ENCODE measurements at places on chromosomes 5 and 9.

GRCh38 chr5:175895686-175896102 lies 24.3 kb downstream of the CPLX2 start:
- no peak for DNase-seq

DNA sequence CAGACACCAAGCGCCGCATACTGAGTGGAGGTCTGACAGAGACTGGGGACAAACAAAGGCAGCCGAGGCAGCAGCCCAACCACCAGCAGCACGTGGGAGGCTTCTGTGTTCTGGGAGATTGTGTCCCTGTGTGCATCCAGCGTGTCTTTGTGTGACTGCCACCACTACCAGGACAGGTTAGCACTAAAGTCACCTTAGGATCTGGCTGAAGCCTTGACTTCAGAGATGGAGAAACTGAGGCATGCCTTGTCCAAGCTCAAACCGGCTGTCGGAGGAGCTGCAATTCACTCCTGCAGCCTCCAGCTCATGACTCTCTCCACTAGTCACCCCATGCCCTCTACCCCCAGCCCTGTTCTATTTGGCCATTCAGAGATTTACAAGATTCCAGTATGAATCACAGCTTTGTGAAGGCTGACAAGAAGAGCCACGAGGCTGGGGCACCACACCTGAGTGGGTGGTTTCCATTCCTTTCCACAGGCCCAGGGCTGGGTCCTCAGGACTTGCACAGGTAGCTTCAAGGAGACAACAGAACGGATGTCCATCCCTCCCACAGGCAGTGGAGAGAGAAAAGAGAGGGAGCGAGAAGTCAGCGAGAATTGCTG lies 69.3 kb downstream of the SHB start:
- no peak for DNase-seq

DNA sequence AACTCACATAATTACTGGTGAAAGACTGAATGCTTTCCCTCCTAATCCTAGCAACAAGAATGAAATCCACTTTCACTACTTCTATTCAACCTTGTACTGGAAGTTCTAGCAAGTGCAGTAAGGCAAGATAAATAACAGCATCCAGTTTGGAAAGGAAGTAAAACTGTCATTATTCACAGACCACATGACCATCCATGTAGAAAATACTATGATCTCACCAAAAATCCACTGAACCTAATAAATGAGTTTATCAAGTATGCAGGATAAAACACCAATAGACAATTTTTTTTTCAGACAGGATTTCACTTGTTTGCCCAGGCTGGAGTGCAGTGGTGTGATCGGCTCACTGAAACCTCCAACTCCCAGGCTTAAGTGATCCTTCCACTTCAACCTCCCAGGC lies 117.7 kb downstream of the TMEM167A start:
- DNase-seq, result no peak

- peak; percentile 71 for DNase-seq
Measured at GRCh38 chr5:53430618-53431252, 49.7 kb upstream of the FST start.

- DNase-seq, result peak; percentile 47
Measured at GRCh38 chr9:83965350-83966208, 14.4 kb downstream of the HNRNPK start.

DNA sequence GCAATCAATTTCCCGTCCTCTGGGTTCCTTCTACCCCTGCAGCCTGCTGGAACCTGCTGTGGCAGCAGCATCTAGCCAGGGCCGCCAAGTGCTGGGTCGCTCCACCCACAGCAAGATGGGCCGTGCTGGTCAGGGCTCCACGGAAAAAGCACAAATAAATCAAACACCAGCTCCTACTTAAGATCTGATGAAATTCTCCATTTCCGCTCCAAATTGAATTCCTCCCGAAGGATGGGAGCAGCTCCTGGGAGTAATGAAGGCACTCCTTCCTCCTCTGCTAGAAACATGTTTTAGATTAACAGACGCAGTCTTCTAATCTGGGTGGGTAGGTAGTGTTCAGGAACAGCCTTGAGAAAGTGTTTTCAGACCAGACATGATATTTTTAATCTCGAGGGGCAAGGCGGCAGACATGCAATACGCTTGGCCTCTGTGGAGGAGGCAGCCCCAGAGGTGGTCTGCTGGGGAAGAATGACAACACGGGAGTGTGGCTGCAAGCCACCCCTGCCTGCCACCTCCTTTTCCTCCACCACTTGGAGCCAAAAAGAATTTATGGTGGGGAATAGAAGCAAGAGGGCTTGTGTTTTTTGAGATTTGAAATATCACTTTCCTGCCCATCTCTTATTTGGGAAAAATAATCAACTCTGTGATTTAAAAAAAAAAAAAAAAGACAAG lies 194.1 kb downstream of the AOPEP start:
- DNase-seq, result no peak

- DNase-seq, result no peak
Measured at GRCh38 chr5:78235289-78235688, 59.2 kb downstream of the AP3B1 start.

- peak; percentile 41 for DNase-seq
Measured at GRCh38 chr5:134647750-134648424, 698 bp upstream of the SEC24A start.

DNA sequence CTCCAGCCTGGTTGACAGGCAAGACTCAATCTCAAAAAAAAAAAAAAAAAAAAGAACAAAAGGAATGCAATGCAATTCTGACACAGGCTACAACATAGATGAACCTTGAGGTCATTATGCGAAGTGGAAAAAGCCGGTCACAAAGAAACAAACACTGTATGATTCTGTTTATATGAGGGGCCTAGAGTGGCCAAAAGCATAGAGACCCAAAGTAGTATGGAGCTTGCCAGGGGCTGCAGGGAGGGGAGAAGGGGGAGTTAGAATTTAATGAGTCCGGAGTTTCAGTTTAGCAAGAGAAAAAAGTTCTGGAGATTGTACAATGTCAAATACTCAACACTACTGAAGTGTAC lies 33.2 kb upstream of the ASS1 start:
- DNase-seq, result no peak

GRCh38 chr9:97376902-97377301 lies 35.0 kb upstream of the TDRD7 start:
- no peak for DNase-seq

GRCh38 chr9:123389698-123390097 lies 33.7 kb downstream of the CRB2 start:
- no peak for DNase-seq

GRCh38 chr9:75889977-75890471 lies 449 bp upstream of the PCSK5 start:
- peak; percentile 32 for DNase-seq

GRCh38 chr5:4941957-4942830 lies 197.9 kb upstream of the ADAMTS16 start:
- peak; percentile 19 for DNase-seq

DNA sequence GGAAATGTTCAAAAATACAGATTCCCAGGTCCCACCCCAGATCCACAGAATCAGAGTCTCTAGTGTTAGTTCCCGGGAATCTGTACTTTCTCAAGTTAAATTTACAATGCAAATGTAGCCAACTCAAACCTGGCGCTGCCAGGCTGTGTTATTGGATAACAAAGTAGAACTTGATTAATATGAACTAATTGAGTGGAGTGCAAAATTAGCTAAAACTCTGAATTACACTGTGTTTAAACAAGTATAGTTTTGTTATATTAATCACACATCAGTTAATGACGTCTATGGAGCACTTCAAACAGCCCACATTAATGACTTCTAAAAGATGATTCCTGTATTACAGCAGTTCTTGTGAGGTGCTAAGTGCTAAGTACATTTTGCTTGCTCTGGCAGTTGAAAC lies 32.4 kb upstream of the CYFIP2 start:
- DNase-seq, result no peak

DNA sequence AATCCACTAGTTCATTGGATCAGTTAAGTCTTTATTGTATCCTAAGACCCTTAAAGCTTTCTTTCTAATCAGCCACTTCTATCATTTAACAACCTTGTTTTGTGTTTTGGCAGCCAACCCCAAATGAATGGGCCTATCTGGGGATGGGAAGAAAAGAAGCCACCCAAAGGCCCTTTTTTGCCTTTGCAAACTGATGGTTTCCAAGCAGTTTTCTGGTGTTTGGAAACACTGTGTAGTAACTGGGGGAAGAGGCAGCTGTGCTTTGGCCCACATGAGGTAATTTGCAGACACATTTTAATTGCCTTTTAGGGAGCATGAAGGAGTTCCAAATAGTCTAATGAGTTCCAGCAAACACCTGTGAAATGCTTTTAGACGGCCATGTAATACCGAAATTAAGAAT lies 1751.3 kb upstream of the WWC1 start:
- DNase-seq, result no peak

DNA sequence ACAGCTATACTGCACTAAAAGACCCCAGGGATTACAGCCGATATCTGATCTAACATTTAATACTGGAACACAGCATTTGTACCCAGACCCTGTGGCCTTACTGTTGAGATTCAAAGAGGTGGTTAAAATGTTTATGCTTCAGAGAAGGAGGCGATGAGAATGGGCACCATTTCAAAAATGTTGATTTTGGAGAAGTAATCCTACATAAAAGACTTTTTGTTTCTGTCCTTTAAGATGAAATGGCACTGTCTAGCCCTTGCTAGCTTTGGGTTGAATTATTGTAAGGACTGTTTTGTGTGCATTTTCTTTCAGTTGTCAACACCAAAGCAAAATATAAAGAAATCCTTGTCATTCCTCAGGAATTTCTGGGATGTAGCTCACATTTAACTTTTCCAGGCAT lies 288.5 kb upstream of the ANKH start:
- DNase-seq, result no peak

DNA sequence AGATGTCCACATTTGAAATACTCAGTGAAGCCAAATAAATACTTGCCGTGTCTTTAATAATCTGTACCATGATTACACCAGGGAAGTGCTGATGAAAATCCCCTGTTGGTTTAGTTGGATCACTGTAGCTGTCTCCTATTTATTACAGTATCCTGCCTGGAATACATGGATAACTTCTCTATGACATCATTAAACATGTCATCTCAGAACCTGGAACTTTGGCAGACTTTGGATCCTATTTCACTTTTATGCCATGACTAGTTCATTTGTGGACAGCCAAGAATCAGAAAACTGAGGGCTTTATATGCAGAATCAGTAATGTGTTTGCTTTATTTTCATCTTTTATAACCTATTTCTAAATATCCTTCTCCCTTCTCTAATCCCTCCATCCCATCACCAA lies at the start of gene TXNDC8:
Gene TXNDC8 (minus strand): TSS at position 137 of the 400 bp plus-strand sequence.
- no peak for DNase-seq

GRCh38 chr5:143352691-143353090 lies 50.8 kb downstream of the NR3C1 start:
- DNase-seq, result no peak

- no peak for DNase-seq
Measured at GRCh38 chr5:95069948-95070347, 214.9 kb downstream of the MCTP1 start.

- DNase-seq, result no peak
Measured at GRCh38 chr5:151574444-151574996, 16.6 kb downstream of the FAT2 start.

DNA sequence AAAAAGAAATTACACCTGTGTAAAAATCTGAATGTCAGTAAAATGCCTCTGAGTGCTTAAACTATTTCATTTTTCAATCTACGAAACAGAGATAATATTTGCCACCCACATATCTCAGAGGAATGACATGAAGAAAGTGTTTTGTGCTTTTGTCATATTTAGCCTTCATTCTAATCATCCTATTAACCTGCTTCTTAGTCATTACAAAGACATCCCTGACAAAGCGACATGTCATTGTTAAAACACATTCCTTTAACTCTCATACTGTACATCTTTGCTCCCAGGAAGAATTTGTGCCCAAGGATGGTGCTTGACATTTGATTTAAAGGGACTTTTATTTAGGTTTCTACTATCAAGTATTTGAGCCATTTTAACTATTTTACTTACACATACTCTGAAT lies 275.9 kb downstream of the DMRTA1 start:
- no peak for DNase-seq

DNA sequence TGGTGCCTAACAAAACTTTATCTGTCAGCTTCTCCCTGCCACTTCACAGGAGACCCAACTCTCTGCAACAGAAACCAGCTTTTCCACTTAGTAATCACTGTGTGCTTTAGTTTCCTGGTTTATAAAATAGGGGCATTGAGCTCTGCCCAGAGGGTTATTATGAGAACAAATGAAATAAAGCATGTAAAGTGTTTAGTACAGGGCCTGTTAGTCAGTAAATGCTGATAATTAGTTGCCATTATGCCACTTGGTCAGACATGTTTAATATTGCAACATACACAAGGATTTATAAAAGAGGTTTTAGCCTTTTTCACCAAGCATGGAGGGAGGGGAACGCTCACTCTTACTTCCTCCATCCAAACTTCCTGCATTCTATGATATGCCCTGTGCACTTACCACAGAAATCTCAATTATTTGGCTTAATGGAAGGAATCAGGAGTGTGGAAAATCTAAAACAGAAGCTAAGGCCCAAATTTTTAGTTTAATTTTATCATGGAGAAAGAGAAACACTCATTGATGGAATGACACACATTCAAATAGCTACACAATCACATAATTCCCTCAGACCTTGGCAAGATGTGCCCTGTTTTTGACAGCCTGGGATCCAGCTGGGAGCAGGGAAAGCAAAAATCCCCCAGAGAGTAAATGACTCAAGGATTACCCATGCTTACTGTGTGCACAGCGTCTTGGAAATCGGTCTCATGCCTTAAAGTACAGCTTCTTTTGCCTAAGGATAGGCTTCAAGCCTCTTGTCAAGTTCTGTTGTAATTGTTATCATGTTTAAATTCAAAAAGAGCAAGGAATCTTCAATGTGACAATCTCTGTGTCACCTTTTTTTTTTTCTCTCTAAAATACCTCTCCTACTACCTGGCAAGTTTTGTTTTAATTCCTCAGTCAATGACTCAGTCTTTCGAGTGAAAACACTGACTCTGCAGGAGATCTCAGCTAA lies 34.0 kb downstream of the ZNF474 start:
- no peak for DNase-seq

GRCh38 chr5:89065919-89066318 lies 182.9 kb upstream of the MEF2C start:
- no peak for DNase-seq

GRCh38 chr5:115600766-115601165 lies 1.5 kb downstream of the TICAM2 start:
- DNase-seq, result no peak

- DNase-seq, result peak; percentile 79
Measured at GRCh38 chr5:103808464-103809106, 246.0 kb upstream of the NUDT12 start.

DNA sequence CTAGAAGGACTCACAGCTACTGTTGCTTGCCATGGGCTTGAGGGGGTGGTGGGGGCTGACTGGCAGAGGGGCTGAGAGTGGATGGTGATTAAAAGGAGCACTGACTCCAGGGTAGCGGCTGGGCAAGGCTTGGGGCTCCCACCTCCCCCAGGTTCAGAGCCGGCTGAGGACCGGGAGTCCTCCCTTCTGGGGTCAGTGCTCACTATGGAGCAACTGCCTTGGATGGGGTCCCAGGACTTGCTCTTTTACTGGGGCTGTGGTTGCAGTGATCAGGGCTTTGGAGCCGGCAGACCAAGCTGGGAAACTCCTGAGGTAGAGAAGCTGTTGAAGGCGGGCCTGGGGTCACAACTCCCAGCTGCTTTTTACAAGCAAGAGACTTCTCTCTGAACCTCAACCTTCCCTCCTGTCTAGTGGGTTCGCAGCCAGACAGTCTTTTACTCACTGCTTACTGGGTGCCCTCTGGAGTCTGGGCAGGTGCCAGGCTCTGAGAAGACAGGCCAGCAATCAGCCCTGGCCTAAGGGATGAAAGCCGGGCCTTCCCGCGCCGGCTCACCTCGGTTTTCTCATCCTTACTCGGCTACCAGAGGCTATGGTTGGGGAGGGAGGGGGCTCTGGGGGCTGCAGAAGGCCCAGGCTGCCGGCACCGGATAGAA lies 795 bp upstream of the ASS1 start:
- DNase-seq, result no peak

GRCh38 chr9:107193251-107193650 lies 89.8 kb upstream of the RAD23B start:
- DNase-seq, result no peak

- no peak for DNase-seq
Measured at GRCh38 chr9:88313364-88314220, 74.7 kb upstream of the SPIN1 start.

Data from SK-MEL-5 (cell line).